ENCODE measurements at places on chromosomes 12 and 14.

- no peak for DNase-seq
These were observed 224.4 kb downstream of the NPAS3 start for GRCh38 chr14:33163109-33163508.

- DNase-seq, result no peak
These were observed 759 bp upstream of the KLC1 start for GRCh38 chr14:103628221-103628683.

DNA sequence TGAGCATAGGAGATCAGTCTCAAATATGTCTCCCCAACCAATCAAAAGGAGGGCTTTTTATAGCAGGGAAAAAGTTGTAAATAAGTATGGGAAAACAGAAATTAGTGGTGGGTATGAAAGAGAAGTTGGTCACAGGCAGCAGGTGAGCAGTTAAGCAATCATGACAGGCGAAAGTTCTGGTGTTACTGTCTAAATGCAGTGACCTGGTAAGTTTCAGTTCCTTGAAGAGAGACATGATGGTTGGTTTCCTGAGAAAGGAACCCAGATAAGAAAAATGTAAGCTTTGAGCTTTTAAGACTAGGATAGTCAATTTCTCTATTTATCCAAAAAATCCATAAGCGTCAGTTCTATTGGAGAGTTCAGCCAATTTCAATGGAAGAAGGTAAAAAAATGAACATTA, 466.2 kb upstream of the FLRT2 start:
- no peak for DNase-seq

DNA sequence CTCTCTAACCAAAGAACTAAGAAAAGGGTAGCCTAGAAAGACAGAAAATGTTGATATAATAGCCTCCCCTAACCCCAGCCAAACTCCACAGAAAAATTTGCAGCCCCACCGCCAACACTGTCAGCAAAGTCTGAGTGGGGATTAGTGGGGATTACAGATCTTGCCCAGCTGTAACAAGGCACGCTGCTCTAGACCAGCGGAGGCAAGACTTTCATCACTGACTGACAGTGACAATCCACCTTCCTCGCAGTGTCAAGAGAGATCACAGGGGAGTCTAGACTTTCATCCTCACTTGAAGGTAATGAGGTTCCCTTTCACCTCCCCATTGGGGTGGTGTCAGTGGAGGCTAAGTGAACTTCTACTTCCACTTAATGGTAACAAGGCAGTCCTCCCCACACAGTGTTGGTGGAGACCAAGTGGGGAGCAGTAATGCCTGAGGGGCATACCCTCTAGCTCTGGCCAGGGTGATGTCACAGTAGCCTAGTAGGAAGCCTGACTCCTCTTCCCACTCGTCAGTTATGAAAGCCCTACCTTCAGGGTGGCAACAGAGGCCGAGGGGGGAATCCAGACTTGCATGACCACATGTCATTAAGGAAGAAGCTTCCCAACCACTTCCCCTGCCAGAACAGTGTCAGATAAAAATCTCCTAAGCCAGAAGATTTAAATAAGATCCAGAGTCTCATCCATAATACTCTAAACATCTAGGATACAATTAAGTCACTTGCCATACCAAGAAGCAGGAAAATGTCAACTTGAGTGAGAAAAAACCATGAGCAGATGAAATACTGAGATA, 91.7 kb upstream of the RASSF8 start:
- DNase-seq, result no peak

DNA sequence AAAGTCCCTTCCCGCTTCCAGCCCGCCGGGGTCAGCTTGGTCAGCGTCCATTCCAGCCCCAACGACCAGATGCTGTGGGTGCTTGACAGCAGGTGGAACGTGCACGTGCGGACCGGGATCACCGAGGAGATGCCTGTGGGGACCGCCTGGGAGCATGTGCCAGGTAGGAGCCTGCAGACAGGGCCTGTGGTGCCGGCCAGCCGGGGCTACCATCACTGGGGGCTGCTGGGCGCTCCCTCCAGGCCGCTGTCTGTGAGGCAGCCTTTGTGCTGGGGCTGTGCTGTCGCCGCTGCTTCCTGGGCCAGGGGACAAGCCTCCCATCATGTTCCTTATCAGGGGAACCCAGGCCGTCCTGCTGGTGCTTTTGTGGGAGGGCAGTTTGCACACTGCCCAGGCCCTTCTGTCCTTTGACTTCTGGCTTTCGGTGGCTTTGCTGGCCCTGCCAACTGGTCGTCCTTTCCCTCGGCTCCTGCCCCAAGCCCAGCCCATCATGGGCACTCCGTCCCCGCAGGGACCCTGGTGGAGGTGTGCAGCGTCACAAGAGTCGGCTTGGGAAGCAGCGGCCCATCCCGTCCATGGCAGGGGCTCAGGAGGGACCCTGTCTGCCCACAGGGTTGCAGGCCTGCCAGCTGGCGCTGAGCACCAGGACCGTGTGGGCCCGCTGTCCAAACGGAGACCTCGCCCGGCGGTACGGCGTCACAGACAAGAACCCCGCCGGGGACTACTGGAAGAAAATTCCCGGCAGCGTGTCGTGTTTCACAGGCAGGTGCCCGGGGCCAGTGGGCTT, 12.4 kb downstream of the ANKRD9 start:
- DNase-seq, result no peak

DNA sequence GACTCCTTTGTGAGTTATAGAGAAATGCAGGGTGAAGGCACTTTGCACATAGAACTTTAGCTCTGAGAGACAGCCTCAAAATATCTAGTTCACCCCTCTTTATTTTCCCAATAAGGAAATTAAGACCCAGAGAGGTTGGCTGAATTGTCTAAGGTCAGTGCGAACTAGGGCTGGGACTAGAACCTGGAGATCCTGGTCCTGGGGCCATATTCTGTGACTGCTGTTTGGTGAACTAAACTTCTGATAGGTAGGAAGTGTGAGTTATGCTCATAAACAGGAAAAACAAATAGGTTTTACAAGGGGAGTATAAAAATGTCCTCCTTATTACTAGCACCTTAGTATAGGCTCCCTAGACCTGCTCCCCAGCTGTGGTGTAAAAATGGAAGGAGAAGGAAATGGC, 53.9 kb downstream of the DAD1 start:
- DNase-seq, result no peak

DNA sequence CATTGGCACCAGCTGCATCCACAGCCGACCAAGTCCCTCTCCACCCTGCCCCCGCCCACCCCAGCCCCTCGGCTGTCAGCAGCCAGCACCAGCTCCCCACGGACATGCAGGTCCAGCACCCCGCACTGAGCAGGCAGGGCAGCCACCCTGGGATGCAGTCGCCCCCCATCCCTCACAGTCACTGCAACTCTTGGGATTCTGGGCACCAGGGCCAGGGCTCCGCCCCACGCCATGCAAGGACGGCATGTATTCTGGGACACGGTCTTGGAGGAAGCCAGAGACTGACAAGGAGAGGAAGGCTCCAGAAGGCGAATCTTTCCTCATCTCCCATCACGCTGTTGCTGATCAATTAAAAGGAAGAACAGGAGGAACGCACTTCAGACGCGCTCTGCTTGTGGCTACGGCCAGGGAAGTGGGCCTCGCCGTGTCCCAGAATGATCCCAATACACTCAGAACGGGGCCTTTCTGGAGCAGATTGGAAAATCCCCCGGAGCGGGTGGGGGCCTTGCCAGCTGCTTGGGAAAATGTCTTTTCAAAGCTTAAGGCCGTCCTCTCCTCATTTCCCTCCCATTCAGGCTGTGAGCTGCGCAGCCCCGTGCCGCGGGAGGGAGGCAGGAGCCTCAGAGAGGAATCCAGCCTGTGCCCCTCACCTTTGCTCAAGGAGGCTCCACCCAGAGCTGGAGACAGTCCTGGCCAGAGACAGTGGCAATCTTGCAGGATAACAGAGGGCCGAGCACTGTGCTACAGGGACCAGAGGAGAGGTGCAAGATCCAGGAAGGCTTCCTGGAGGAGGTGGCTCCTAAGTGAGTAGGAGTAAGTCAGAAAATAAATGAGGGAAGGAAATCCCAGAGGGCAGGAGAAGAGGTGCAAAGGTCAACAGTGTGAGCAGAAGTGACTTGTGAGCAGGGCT, 54.1 kb upstream of the DIO3 start:
- DNase-seq, result no peak

DNA sequence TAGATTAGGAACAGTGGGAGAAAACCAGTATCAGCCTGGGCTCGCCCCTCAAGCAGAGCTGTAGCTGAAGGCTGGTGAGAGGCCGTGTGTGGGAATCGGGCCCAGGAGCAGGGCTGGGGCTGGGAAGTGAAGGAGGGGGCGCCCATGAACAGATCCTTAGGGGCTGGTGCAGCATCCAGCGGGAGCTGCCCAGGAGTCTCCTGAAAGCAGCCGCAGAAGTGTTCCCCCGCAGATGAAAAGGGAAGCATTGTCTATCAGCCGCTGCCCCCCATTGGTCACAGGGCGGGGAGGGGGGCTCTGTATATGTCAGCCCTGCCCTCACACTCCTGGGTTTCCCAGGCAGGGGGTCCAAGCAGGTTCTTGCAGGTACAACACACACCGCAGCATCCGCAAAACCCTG, 15.6 kb upstream of the RFLNA start:
- DNase-seq, result no peak

DNA sequence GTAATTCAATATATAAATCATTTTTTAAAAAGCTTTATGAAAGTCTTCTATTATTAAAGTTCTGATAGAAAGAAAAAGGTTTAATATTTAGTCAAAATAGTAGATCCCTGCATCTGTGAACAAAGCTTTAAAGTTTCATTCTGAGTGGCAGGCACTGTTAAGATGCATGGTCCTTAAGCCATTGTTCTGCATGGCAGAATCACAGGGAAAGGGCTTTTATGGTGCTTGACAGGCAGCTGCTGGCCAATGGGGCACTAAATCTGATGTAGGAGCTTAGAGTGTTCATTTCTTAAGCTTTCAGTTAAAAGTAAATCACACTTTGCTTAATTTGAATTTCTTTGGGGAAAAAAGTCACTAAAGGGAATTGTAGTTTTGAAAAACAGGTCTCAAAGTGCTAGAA, 148.2 kb downstream of the PLEKHA5 start:
- no peak for DNase-seq

- DNase-seq, result no peak
These were observed 233.4 kb upstream of the FKBP4 start for GRCh38 chr12:2561367-2561766.

DNA sequence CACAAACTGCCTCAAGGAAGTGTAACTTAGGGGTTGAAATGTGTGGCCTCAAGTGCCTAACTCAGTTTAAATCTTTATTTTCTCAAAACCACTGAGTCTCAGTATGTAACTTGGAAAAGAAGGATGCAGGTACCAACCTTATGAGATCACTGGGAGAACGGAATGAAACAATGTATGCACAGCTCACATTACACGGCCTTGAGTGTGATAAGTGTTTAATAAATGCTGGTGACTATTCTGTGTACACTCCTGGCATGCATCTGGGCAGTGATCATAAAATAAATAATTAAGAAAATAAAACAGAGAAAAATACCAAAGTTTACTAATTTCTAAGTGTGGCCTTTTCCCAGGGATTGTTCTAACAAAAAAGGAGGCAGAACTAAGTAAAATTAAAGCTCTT, 974.5 kb upstream of the FLRT2 start:
- DNase-seq, result no peak

DNA sequence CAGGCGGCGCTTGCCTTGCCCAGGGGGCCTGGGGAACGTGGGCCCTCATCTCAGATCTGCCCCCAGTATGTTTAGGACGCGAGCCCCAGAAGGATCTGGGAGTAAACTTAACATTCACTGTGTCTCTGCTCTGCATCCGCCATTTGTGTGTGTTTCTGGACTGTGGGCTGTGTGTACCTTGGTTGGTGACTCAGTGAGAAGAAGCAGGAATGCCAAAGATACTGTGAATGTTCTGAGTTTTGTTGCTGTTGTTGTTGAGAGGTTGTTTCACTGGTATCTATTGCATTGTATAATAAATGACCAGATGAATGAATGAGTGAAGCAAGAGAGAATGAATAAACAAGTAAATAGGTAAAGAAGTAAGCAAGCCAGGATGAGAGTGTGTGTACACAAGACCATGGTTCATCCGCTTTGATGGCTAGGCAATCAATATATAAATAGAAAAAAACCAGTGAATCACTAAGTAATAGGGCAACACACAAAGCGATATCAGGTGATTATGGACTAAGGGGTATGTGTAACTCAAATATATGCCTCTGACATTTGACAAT, 20.5 kb downstream of the MEG3 start:
- no peak for DNase-seq

DNA sequence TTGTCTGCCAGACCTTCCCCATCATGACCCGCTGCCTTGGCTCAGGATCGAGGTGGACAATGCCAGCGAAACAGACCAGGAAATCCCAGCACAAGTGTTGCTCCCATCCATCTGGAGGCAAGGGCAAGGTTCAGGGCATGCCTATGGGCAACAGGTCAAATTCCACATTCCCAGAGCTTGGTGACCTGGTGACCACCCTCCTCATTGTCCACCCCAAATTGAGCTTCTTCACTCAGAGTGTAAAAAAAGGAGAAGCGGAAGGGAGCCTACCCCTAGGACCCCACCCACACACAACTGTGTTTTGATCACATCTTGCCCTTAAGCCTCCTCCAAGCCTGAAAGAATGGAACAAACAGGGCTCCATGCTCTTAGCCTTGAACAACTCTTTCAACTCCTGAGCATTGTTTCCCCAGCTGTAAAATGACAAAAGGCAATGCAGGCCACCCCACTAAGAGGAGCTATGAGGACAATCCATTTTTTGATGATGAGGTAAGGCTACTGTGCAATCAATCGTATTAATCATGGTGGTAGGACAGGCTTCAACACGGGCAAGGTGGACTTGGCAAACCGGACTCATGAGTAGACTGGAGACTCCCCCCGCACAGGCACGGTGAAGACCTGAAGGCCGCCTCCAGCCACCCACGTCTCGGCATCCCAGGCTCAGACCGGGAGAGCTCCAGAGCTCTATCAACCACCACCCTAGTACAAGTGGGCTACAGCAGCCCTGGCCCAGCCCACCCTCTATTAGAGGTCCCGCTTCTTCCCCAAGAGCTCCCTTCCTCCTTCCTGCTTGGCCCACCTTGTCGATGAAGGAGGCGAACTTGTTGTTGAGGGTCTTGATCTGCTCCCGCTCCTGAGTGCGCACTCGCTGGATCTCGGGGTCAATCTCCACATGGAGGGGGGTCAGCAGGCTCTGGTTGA, 866 bp downstream of the KRT79 start:
- no peak for DNase-seq

GRCh38 chr12:62865065-62865464, 69.9 kb downstream of the PPM1H start:
- DNase-seq, result no peak

- no peak for DNase-seq
These were observed 106.2 kb upstream of the RPH3A start for GRCh38 chr12:112685321-112685720.

DNA sequence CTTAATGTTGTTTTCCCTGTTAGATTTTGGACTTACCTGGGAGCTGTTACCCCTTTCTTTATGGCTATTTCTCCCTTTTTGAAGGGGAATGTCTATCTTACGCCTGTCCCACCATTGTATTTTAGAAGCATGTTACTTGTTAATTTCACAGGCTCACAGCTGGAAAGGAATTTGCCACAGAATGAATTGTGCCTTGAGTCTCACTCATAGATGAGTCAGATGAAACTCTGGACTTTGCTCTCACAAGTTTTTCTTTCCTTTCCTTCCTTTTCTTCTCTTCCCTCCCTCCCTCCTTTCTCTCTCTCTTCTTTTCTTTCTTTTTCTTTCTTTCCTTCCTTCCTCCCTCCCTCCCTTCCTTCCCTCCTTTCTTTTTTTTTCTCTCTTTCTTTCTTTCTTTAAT, 9.3 kb upstream of the ATF7IP start:
- DNase-seq, result no peak

- DNase-seq, result no peak
These were observed 49.9 kb downstream of the PTHLH start for GRCh38 chr12:27922531-27923139.

GRCh38 chr12:1130164-1130563, 139.1 kb downstream of the ERC1 start:
- no peak for DNase-seq

- DNase-seq, result no peak
These were observed 2.8 kb downstream of the SERPINA1 start for GRCh38 chr14:94385553-94386057.

Measured in activated CD4-positive, alpha-beta T cell treated with anti-CD3 and anti-CD28 coated beads, Interleukin-2, Interleukin-4, amounts not matched to agents 100 ng/mL and 50 ng/mL, durations not matched to agents 16 hours and 8 hours (primary cell).